Coronary artery (tissue), 2 donors: ENCODE measurements at places on chromosomes 7 and 10.
A peak's percentile ranks its signal among the peaks of the same experiment; 100 is the strongest.

DNA sequence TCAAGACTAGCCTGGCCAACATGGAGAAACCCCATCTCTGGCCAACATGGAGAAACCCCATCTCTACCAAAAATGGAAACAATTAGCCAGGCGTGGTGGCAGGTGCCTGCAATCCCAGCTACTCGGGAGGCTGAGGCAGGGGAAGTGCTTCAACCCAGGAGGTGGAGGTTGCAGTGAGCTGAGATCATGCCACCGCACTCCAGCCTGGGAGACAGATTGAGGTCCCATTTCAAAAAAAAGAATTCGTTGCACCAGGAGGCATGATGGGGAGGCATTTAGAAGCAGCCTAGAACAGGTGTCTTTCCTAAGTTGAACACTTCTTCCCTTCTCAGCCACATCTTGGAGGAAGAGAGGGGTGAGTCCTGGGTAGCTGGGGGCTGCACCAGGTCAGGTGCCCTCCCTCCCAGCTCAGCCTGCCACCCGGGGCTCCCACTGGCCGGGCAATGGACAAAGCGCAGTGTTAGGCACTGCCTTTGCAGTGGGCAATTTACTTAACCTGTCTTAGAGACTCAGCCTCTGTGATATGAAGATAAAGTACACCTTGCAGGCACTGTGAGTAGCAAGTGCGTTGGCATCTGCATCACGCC is 726.8 kb downstream of the PARD3 start:
- DNase-seq, result no peak

DNA sequence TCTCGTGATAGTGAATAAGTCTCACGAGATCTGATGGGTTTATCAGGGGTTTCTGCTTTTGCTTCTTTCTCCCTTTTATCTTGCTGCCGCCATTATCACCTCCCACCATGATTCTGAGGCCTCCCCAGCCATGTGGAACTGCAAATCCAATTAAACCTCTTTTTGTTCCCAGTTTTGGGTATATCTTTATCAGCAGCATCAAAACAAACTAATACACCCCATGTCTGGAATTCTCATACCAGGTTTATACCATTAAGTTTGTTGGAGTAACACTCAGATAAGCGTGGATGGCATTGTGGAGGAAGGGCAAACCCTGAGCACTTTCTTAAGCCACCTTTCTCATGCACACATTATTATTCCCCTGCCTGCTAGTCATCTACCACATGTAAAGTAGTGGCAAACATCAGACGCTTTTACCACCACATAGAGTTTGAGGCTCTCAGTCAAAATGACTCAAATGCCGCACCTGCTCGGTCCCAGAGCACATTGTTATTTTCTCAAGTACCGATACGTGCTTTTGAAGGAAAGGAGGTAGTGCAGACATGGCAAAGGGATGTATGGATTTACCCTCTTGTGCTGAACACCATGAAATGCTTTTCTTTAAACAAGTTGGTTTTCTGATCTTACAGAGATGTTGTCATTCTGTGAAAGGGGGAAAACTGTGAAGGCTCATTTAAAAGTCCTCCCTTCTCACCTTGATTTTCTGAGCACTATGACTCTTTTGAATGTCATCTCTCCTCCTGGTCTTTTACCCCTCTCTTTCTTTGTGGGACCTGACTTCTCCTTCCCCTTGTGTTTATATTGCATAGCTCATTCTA is 429.7 kb downstream of the EXOC4 start:
- no peak for DNase-seq

DNA sequence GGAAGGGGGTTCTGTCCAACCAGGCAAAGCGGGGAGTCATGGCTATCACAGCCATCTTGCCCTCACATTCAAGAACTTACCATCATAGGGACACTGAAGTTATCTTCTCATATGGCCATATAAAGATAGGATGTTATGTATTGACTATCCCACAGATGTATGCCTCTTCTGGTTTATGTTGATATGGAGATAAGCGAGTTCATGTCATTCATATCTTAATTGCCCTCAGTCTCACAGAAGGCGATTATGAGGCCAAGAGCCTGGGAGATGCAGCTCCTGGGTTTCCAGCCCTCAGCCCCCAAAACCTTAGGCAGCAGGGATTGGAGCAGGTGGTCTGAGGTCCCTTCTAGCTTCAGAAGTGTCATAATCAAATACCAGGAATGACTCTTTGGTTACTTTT is 8.5 kb upstream of the ANKRD61 start:
- no peak for DNase-seq

- peak; percentile 84 for DNase-seq
Measured at GRCh38 chr10:89351780-89352597, 24.2 kb downstream of the IFIT3 start.

DNA sequence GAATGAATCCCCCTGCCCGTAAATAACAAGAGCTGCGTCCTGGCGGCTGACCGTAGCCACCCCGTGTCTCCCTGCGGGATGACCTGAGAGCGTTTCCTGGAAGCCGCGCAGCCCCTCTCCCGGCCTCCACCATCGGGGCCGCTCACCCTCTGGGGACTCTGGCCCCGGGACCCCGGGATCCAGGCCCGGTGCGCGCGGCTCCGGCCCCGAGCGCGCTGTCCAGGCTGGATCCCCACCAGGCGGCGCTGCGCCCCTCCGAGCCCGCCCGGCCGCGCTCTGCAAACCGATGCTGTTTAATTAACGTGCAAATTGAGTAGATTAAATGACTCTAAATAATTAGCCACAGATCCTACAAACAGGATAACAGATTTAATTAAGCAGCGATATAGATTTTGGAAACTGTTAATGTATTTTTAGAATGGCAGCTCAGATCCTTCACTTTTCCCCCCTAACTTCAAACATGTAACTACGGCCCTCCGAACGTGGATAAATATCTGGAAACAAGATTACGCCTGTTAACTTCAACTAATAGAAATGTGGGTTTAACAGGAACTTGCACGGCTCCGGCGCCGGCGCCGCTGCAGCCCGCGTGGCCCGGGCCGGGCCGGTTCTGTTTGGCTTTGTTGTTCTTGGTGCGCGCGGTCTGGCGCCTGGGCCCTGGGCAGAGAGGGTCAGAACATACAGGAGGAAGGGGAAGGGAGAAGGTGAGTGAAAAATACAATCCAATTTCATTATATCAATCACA is 7.1 kb upstream of the UNCX start:
- DNase-seq, result no peak

GRCh38 chr7:134414109-134414508 is 44.8 kb downstream of the AKR1B1 start:
- DNase-seq, result peak; percentile 31

- no peak for DNase-seq
Measured at GRCh38 chr10:28594406-28594805, 61.5 kb downstream of the WAC start.
